ENCODE measurements at places on chromosomes 1 and 21. TPM values are rescaled to one million over a fixed set of nuclear protein-coding genes. Genes with fewer than 3 reads are reported as not detected.

Gene FABP3
- total RNA-seq: 260 TPM

Gene CGN
- 4.3 TPM for total RNA-seq

Gene PADI2
- total RNA-seq: 291 TPM

Gene PRELP
- 4.4 TPM for total RNA-seq

Gene LENEP
- not detected for total RNA-seq

DNA sequence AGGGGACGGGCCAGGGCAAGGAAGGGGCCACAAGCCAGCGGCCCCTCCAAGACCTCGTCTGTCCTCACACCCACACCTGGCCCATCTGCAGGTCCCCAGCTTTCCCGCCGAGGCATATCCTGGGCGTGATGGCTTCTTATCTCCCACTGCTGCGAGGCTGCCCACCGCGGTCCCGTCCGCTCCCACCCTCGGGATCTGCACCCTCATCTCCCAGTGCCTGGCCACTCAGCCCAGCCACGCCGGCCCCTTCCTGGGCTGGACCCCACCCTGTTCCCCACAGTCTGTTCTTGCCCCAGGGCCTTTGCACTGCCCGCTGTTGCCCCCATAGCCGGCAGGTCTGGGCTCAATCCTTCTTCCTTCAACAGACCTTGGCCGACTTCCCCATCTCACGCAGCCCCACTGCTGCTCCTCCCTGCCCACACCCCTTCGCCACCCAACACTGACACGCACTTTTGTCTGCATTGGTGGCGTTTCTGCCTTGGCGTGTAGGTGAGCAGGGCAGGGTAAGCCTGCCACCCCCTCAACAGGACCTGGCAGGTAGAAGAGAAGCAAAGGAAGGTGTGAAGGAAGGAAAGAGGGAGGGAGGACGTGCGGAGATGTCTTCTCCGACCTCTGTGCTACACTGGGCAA lies 4.4 kb upstream of the TTC34 start:
- no peak for DNase-seq

DNA sequence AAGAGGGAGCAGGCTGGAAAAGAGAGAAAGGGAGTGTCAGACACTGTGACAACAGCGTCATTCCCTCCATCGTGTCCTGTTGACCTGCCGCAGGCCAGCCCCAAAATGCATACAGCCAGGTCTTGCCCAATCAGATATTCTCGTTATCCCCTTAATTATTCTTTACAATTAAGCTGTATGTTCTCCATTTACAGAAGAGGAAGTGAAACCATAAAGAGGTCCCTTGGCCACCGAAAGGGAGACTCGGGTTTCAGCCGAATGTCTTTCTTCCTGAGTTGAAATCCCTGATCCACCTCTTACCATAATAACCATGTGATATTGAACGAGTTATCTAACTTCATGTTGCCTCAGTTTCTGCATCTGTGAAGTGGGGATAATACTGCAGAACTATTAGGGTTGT lies 70.5 kb downstream of the IGSF21 start:
- DNase-seq: no peak

GRCh38 chr1:117710710-117711109 lies 104.9 kb downstream of the TENT5C start:
- no peak for DNase-seq

- no peak for DNase-seq
Observed at GRCh38 chr1:70888722-70889121, 158.9 kb downstream of the PTGER3 start.

- no peak for DNase-seq
Observed at GRCh38 chr1:26983863-26984262, 9.6 kb upstream of the TRNP1 start.

DNA sequence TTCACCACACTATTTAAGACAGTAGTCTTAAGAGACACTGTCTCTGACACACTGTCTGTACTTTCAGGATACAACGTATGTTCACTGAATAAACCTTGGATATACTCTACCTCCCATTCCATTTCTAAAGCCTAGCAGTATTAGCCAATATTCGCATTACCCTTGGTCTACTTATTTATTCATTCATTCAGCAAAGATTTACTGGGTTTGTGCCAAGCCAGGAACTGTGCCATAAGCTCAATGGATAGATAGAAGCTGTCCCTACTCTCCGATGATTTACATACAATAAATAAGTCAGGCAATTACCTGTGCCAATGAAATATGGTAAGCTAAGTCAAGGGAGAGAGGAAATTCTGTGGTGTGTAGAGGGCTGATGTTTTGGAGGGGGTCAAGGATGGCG lies 195.2 kb upstream of the RAB4A start:
- no peak for DNase-seq
